ENCODE measurements at places on chromosomes 3 and 15.
A peak's percentile ranks its signal among the peaks of the same experiment; 100 is the strongest.

DNA sequence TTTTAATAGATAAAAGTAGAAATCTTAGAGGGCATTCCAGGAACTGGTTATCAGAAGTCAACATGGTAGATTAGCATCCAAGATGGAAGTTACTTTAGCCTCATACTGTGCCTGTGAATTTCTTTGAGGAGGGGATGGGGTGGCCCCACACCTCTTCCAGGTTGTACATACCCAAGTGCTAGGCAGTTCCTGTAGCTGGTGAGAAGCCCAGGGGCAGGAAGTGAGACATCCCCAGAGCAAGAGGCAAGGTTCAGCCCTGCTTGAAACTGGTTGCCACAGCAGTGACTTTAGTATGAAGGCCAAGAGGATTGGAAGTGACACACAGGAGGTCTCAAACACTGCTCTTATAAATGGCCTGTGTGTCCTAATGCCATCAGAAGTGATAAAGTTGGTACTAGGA, 11.9 kb downstream of the GTPBP8 start:
- no peak for DNase-seq

DNA sequence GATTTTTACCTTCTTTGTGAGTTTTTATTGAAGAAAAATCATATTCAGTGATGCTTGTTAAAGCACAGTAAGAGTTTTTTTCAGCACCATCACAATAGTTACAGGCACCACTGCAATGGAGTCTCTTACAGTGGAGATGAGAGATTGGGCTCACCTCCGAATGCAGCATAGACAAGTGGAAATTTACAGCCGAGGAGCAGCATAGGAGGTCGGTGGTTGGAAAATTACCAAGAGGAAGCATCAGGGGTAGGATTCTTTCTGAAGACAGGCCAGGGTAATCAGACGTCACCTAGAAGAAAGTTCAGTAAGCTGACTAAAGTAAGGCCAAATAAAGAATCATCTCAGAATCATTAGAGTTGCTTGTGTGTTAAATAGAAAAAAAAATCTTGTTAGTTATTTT, 491.6 kb downstream of the RBMS3 start:
- DNase-seq = no peak

GRCh38 chr3:23876923-23877322, 39.9 kb downstream of the NKIRAS1 start:
- no peak for DNase-seq

DNA sequence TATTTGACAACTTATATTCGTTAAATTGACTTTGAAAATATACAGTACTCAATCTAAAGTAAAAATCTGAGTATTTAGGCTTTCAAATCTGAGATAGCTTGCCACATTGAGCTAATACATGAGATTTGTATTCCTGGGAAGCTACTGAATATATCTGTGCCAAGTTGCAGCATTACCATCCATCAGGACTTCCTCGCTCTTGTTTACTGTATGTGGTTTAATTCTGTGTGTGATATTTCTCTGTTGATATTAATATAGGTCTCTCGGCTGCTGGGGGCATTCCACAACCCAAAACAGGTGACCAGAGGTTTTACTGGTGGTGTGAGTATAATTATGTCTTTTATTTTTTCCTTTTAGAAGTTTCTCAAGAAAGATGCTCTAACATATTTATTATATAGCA, 5.8 kb downstream of the IDH3A start:
- no peak for DNase-seq

- DNase-seq = no peak
Measured at GRCh38 chr15:90579213-90579612, 49.5 kb downstream of the CRTC3 start.

- DNase-seq = no peak
Measured at GRCh38 chr3:158831861-158832260, 30.0 kb downstream of the MFSD1 start.

DNA sequence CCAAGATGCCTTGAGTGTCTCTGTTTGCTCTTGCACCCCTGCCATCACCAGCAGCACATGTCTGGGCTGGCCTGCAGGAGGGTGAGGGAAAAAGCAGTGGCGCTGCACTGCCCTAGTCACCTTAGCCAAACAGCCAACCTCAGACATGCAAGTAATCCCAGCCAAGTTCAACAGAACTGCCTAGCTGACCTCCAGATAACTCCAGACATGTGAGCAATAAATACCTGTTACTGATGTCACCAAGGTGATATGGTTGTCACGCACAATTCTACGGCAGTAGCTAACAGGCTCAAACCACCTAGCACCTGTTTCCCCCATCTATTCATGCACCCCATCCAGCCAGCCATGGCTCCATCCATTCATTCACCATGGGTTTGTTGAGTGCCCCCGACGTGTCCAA, 99.9 kb downstream of the SRGAP3 start:
- no peak for DNase-seq

GRCh38 chr3:58074116-58074715, 66.0 kb downstream of the FLNB start:
- DNase-seq = no peak

GRCh38 chr3:149296972-149297371, 36.5 kb downstream of the TM4SF18 start:
- DNase-seq = no peak

DNA sequence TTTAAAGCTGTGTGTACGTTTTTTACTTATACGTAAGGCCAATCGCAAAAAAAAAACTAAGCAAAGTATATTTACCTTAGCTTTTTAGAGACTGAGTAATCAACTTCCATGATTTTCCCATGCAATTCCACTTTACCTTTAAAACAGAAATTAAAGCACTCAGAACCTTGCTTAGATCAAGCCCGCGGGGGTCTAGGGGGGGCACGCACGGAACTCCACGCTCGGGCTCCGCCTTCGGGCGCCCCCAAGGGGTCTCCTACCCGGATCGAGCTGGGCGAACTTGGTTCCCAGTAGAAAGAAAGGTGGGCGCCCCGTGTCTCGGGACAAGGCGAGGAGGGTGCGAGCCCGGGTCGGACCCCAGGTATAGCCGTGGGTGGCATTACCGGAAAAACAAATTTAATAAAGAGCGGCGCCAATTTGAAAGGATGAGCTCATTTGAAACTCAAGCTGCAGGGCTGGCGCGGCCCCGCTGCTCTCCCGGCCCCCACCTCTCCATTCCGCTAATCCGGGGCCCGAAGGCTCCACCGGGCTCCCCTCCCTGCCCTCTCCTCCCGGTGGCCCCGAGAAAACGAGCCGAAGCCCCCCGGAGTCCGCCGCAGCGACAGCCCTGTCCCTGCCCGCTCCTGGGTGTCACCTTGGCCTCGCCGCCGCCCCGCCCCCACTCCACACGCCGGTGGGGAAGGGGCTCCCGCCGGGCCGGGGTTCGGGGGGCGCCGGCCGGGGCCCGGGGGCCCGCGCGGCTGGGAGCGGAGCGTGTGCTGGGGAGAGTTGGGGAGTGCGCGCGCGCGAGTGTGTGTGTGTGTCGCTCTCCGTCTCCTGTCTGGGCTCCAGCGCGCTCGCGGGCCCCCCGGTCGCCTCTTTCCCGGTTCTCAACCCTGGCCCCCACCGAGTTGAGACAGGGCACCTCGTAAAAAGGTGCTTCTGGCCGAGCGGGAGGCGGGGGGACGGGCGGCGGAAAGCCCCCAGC, 1.5 kb downstream of the IGF2BP2 start:
- peak; percentile 69 for DNase-seq

DNA sequence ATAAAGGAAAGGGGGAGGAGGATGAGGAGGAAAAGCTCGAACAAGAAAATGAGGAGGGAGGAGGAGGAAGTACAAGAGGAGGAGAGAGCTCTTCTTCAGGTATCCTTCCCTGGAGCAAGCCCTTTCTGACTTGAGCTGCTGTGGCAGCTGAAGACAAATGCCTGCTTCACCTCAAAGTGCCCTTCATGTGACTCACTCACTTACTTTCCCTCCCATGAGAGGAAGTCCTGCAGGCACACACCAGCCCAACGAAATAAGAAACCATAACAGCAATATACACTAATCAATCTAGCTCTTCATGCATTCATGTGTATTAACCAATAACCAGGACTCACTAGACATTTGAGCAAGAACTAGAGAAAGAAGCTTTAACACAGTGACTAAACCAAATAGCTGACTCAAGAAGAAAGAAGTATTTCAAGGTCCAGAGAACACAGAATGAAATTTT, 251.9 kb downstream of the IGSF11 start:
- no peak for DNase-seq

GRCh38 chr3:123449102-123449996, 459 bp upstream of the ADCY5 start:
- DNase-seq = peak; percentile 49

DNA sequence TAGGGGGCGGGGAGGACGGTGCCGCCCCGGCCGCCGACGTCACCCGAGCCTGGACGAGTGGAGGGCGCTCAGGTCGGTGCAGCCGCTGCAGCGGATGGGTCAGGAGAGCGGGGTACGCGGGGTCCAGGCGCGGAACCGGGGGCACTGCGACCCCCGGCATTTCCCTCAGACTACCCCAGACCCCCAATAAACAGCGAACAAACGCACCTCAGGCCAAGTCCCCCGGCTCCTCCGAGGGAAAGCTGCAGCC, 78.9 kb downstream of the IQSEC1 start:
- DNase-seq = peak; percentile 64

GRCh38 chr3:29643034-29643425, 362.2 kb downstream of the RBMS3 start:
- no peak for DNase-seq

DNA sequence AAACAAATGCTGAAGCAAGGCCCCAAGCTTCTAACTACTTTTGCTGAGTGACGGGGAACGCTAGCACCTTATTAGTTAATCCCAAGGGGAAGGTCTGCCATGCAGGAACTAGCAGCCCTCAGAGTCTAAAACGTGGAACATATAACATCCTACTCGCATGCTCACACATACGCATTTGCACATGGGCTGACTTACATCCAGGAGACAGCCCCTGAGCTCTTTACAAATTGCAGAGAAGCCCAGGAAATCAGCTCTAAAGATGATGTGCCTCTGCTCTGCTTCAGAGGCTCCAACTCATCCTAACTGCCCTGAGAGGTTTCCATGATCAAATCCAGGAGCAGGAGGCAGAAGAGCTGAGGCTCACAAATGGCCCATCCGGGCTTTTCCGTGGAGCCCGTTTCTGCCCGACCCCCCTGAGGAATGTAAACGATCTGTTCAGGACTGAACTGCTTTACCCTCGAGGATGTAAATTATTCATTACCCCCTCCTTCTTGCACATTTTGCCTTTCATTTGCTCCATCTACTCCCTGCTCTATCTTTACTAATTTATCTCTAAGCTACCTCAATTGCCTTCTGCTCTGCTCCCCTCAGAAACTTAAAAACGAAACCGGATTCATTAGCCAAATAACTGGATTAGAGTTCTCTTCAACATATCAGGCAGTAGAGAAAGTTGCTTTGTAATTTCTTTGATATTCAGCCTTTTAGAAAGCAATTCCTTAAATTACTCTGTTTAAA, 141.9 kb upstream of the CCDC54 start:
- no peak for DNase-seq

DNA sequence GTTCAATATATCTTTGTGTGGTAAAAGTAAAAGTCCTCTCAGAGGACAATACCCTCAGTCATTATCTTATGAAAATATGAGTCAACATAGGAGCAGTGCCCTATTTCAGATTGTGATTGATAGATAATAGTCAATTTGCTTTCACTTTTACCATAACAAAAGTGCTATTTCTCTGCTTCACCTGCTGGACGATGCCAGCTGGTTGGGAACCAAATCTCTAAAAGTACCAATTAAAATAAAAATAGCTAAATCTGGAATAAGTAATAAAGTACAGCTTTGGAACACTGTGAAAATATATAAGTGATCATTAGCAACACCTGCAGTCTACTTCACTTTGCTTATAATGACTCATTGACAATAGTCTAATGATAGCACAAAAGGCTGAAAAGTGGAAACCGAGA, 390.3 kb upstream of the AGTR1 start:
- DNase-seq = no peak

DNA sequence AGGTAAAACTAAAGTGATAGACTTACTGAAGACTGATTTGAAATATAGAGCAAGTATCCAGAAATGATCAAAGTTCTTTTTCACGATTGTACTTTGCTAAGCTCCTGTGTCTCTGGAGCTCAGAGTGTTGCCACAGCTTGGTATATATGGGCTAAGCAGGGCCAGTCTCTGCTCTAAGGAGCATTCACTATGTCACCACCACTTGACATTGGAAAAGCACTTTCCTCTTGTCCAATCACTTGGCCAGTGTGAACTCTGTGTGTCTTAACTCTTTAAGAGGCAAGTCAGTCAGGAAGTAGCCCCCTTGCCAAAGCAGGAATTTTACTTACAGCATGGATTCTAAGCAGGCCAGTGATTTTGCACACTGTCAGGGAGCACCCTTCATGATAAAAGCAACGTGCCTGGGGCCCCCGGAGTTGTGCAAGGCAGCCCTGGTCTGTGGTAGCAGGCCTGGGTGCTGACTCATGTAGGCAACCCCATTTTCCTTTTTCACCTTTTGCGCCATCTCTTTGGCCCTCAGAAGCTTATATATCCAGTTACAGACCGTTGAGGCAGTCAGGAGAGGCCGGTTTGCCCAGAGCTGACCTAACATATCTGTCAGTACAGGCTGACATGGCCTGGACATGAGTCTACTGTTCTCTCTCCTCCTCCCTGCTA, 73.0 kb downstream of the HCN4 start:
- DNase-seq = no peak

GRCh38 chr3:149506540-149506939, 32.0 kb downstream of the TM4SF4 start:
- no peak for DNase-seq

DNA sequence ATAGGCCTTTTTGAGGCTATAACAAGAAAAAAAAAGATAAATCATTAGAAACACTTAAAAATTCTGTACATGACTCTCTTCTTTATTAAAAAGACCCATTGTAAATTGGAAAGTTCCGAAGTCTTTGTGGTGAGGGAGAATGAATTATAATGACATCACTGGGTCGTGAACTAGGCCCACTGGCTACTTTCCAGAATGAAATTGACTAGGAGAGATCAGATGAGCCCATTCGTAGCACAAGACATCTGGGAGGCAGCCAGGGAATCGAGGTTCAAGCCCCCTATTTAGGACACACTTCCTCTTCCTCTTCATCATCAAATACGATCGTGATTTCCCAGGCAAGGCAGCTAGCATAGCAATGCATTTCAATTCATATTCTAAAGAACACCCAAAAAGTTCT, 889.8 kb upstream of the NR2F2 start:
- peak; percentile 73 for DNase-seq

GRCh38 chr3:132407025-132407424, 10.3 kb upstream of the DNAJC13 start:
- DNase-seq = no peak

DNA sequence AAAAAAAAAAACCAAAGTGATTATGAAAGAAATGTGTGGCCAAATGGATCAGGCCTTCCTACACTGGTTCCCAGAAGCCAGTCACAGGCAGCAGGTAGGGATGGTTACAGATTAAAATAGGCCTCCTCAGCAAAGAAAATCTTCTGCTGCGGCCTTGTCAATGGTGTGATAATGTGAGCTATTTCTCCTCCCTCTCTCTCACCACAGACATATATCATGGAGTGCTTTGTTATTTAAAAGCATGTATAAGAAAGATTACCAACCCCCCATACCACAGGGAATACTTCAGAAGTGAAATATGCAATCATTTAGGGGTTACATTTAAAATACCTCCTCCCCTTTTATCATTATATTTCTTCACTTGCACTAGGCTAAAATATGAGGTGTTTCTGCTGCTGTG, 32.2 kb upstream of the LRTM1 start:
- no peak for DNase-seq

GRCh38 chr3:138351916-138352550, 3.7 kb downstream of the MRAS start:
- DNase-seq = no peak

- DNase-seq = no peak
Measured at GRCh38 chr3:130528120-130528519, 11.1 kb downstream of the COL6A6 start.
